ENCODE measurements at places on chromosomes 3 and 15. TPM values are rescaled to one million over a fixed set of nuclear protein-coding genes. Genes with fewer than 3 reads are reported as not detected.

Gene NTRK3
- total RNA-seq = not detected

Gene LOXL1
- total RNA-seq = 5.9 TPM

Gene ZNF620
- 4.6 TPM for total RNA-seq

Gene SCAPER
- 32.2 TPM for total RNA-seq

Gene LMAN1L
- 0.47 TPM for total RNA-seq

Gene GMPPB
- total RNA-seq = 50.4 TPM

Gene POLQ
- total RNA-seq = 35.6 TPM

Gene ADAMTS7
- not detected for total RNA-seq

Gene CTSH
- 35.3 TPM for total RNA-seq

Gene CHL1
- total RNA-seq = not detected

Gene ARHGAP11A
- 155 TPM for total RNA-seq

Gene IGSF10
- not detected for total RNA-seq

Gene PLSCR5
- not detected for total RNA-seq

Gene KCTD6
- 6.2 TPM for total RNA-seq

Gene ARRDC4
- total RNA-seq = 0.18 TPM

Gene CCR5
- total RNA-seq = 38.8 TPM

Gene NRG4
- not detected for total RNA-seq

Gene TMCO5A
- total RNA-seq = not detected

Gene KBTBD8
- total RNA-seq = 12.9 TPM

Gene PARP3
- 18.8 TPM for total RNA-seq

Gene THRB
- total RNA-seq = not detected

Gene RBP2
- total RNA-seq = not detected

Gene GOLGA6L4
- 2.4 TPM for total RNA-seq

Gene SLC12A8
- total RNA-seq = 0.45 TPM

Gene CFAP100
- not detected for total RNA-seq

Gene RPS27L
- total RNA-seq = 235 TPM

Gene TMEM207
- total RNA-seq = not detected

Gene RTP1
- not detected for total RNA-seq

Gene SOX14
- total RNA-seq = not detected

Gene SLC22A13
- 0.58 TPM for total RNA-seq

Gene ATP8B4
- total RNA-seq = 35.9 TPM

Gene CD80
- 19.1 TPM for total RNA-seq

Gene GPR62
- total RNA-seq = not detected

Gene ANKRD34C
- total RNA-seq = not detected

Gene ACTRT3
- 0.66 TPM for total RNA-seq

All from activated CD8-positive, alpha-beta T cell treated with anti-CD3 and anti-CD28 coated beads, Interleukin-2, amount 10 ng/mL, durations not matched to agents 7 days and 5 days (primary cell).